ENCODE measurements at places on chromosomes 16 and 17.

DNA sequence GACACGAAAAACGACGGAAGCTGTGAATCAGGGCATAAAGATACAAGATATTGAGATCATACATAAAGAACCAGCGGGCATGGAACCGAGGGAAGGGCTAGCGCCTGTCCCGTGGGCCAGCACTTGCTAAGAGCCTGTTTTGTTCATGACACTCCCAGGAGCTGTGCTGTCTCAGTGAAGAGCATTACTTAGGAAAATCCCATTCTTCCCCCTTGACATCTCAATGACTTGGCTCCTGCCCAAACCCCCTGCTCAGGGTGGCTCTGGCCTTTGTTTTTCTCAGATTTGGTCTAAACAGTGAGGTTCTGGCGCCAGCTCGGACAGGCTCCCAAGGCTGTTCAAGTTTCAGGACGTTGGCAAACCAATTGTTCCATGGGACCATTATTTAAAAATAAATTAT lies 79.1 kb upstream of the SEC14L1 start:
- DNase-seq, result no peak

DNA sequence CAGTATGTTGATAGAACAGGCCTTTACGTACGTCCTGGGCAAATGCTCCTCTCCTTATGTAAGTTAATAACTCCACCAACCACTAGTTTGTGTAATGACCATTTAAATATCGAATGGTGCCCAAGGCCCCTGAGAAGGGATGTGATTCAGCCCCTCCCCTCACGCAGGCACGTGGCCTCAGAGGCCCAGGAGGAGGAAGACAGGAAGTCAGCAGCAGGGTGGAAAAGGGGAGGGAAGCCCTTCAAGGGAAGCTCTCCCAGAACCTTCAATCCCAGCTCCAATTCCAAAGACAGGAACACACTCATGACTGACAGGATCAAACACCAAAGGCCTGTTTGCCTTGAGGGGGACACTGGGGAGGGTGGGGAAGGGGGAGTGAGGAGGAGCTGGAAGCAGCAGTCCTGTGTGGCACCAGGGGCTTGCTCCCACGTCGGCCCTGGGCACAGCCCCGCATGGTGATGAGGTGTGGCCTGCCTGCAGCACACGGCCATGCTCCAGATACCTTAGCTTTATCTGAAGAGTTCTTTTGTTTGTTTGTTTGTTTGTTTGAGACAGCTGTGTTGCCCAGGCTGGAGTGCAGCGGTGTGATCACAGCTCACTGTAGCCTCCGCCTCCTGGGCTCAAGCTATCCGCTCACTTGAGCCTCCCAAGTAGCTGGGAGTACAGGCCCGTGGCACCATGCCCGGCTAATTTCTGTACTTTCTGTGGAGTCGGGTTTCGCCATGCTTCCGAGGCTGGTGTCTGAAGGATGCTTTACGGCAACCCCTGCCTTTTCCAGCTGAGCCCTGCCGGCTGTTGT lies 105.0 kb downstream of the ZNF778 start:
- DNase-seq, result no peak

GRCh38 chr16:5381481-5381880 lies 283.9 kb upstream of the EEF2KMT start:
- no peak for DNase-seq

DNA sequence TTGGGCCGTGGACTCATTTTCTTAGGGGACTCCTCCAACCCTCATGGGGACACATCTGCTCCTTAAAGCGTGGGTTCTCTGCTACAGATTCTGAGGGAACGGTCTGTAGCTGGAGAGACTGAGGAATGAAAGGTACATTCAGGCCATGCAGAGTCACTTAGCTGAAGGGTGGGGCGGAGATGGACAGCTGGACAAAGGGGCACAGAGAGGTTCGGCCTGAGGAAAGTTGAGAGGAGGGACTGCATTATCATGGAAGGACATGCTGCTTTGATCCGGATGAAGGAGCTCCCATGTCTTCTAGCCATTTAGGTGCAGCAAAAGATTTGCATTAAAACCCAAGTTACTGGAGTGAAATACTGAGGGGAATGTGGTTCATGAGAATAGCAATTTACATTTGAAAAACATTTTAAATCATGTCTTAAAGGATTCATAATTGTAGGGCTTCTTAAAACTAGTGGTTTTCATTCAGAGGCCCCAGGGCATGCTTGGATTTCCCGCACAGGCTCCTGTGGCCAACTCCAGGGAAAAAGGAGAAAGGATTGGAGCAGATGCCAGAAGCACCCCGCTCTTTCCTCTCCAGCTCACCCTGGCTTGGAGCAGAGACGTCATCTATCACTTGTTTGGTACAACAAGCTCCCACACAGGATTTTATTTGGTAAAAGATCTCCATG lies 54.2 kb downstream of the CDRT4 start:
- DNase-seq, result no peak

- DNase-seq, result no peak
These were observed 16.0 kb downstream of the NUPR1 start for GRCh38 chr16:28522792-28523191.

DNA sequence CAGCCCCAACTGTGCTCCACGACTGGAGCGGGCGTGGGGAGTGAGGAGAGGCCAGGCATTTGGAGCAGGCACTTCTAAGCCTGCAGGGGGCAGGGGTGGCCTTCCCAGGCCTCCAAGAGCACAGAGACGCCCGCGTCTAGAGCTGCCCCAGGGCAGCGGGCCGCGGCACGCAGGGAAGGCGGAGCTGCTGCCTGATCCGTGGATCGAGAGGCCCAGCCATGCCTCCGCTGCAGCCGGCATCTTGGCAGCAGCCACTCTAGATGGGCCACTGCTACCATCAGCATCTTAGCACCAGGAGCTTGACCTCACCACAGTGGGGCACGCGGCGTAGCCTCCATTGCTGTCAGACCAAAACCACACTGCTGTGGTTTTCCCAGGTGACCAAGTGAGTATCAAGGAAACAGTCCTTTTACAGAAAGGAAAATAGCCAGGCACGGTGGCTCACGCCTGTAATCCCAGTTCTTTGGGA lies 20.4 kb upstream of the WDR45B start:
- DNase-seq, result no peak

- DNase-seq, result peak; percentile 54
These were observed 3.9 kb upstream of the NLRC5 start for GRCh38 chr16:56985288-56985961.

GRCh38 chr16:61540216-61540615 lies 496.0 kb downstream of the CDH8 start:
- no peak for DNase-seq

DNA sequence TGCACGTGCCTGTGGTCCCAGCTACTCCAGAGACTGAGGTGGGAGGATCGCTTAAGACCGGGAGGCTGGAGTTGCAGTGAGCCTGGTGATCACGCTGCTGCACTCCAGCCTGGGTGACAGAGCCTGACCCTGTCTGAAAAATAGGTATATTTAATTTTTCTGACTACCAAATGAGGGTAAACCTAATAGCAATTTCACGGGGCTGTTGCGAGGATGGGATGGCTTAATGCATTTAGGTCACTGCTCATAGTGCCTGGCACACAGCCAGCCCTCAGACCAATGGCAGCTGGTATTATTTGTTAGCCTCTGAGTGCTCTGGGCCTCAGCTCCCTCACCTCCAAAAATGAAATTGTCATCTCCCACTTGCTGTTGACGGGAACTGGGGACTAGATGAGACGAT lies 5.9 kb upstream of the CDIP1 start:
- DNase-seq, result no peak

DNA sequence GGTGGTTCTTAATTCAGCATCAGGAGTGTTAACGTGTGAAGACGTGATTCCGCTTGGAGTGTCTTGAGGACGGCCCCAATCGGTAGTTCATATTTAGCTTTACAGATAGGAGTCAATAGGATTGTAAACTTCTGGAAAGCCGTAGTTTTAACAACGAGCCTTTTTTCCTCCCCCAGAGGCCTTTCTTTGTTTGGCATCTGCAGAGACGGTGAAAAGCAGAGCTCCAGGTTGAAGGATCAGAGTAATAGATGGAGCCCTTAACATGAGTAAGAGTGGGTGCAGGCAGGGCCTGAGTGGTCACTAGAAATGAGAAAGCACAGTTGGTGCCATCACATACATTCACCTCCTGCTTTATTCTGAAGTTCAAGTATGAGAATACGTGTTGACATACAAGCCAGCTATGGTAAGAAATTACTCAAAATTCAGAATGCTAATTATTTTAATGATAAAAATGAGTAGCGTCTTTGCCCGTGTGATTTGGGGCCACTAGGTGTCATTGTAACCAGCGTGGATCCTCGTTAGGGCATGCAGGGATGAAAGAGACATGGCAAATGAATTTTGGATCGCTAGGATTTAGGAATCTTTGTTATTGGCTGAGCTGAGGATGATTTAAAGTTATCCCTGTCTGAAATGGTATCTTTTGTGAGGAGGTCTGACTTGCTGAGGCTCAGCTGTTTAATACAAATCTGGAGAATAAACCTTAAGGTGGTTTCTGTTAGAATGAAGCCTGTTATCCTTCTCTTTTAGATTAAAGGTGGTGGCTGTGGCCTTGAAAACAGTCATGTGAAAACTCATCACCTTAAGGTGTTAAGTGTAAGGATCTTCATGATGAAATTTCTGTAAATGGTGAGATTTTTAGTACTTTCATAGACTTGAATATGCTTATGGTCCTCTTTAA lies 18.6 kb downstream of the PRCD start:
- no peak for DNase-seq

- DNase-seq, result no peak
These were observed 55.0 kb downstream of the CNGB1 start for GRCh38 chr16:57915811-57916488.

GRCh38 chr16:86798247-86799041 lies 220.1 kb downstream of the FOXL1 start:
- DNase-seq, result no peak

DNA sequence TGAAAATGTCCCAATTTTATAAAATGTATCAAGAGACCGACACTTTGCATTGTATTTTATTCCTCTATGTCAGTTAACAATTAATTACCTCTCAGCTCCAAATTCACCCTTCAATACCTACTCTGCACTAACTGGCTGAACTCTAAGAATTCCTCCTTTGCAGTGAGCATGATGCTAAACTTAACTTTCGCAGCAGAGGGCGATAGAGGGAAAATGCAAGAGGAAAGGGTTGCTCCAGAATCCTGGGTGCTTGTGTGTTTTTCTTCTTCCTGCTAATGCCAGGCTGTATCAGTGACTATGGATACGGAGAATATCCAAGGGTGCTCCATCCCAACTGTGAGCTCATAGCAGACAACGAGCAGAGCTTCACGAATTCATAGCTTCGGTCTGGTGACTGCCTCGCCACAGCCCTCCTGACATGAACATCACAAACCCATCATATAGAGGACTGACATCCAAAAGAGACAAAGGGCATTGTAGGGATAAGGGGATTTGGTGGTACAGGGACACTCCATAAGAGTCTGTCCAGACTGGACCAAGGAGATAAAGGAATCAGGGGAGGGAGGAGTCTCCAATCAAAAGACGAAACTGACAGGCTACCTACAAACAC lies 172.9 kb downstream of the STX8 start:
- DNase-seq, result no peak

- DNase-seq, result no peak
These were observed 38.7 kb downstream of the PKD1 start for GRCh38 chr16:2096853-2097595.

DNA sequence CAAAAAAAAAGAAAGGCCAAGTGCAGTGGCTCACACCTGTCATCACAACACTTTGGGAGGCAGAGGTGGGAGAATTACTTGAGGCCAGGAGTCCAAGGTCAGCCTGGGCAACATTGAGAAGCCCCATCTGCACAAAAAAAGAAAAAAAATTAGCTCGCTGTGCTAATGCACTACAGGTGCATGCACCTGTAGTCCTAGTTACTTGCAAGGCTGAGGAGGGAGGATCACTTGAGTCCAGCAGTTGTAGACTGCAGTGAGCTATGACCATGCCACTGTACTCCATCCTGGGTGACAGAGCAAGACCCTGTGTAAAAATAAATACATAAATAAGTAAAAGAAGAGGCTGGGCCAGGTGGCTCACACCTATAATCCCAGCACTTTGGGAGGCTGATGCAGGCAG lies 39.7 kb downstream of the DCAKD start:
- DNase-seq, result no peak

GRCh38 chr17:38464251-38464722 lies 36.0 kb downstream of the ARHGAP23 start:
- DNase-seq, result no peak

DNA sequence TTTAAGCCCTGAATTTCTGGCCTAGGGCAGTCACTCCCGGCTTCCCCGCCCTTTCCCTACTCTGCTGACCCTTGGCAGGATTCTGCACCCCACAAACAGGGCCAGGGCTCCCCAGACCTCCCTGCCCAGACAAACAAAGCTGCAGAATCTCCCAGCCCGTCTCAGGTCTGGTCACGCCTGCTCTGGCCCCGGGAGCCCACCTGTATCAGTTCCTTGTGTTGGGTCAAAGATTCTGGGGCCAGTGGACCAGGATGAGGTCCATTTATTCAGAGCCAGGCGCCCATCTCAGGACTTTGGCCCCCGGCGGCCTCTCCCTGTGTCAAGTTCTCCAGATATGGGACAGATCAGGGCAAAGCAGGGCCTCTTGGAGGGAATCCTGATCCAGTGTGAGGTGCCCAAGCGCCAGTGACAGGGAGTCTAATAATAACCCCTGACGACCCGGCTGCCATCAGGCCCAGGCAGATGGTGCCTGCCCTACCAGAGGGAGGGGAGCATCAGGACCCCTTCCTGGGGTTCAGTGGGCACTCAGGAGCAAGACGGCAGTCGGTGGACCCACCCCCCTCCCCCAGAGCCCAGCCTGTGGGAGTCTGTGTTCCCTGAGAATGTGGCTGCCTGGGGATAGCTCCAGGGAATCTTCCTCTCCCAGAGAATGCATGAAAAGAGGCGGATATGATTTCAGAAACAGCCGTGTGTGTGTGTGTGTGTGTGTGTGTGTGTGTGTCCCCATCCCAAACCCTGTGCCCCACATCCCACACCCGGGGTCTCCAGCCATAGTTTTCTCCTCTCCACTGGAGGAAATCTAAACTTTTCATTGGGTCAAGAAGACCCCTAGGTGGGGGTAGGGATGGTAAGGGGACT lies 1.3 kb downstream of the TTYH2 start:
- DNase-seq, result no peak

GRCh38 chr16:58127033-58127556 lies 2.1 kb downstream of the CFAP20 start:
- no peak for DNase-seq

DNA sequence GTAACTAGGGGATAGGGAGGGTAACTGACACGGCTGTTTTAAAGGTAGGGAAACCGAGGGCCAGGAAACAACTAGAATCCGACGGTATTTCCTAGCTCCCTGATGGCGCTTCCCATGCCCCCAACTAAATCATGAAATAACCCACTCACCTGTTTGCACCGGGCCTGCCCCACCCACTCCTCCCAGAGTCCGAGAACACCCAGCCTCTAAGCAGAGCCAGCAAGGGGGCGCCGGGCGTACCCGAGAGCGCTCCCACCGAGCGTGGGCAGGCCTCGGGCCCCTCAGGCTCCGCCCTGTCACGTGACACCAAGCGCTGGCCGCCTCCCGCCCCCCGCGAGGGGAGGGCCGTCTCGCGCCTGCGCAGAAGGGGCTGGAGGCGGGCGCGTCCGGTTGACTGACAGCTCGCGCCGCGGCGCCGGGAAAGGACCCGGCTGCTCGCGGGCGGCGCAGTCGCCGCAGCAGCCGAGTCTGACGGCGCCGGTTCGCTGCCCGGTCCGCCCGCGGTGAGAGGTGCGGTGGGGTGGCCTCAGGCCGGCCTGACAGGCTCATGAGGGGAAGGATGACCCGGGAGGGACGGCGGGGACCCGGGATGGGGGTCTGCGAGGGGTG lies at the start of gene KIAA0513:
TSS of gene KIAA0513 (plus strand) at position 447 of the 609 bp plus-strand sequence. CDS start 39,277 bp downstream, outside the sequence.
- peak; percentile 71 for DNase-seq

- DNase-seq, result no peak
These were observed 21.2 kb downstream of the ZNF469 start for GRCh38 chr16:88403794-88404581.

GRCh38 chr16:48462106-48462740 lies 77.0 kb upstream of the SIAH1 start:
- no peak for DNase-seq

GRCh38 chr17:49277638-49278037 lies 47.1 kb upstream of the PHOSPHO1 start:
- no peak for DNase-seq
